ENCODE measurements at places on chromosomes 6 and 20. TPM values are rescaled to one million over a fixed set of nuclear protein-coding genes. Genes with fewer than 3 reads are reported as not detected.

- DNase-seq, result no peak
Observed at GRCh38 chr6:138882369-138883017, 86.6 kb downstream of the ECT2L start.

ALDH8A1 gene
- total RNA-seq, result 1.2 TPM

GRCh38 chr6:110158479-110158878 lies 21.0 kb downstream of the WASF1 start:
- no peak for DNase-seq

SIRPB1 gene
- 0.83 TPM for total RNA-seq

SLC22A7 gene
- not detected for total RNA-seq

SEC23B gene
- total RNA-seq, result 88.5 TPM

- no peak for DNase-seq
Observed at GRCh38 chr6:140340795-140341194, 966.3 kb upstream of the CITED2 start.

NR2E1 gene
- total RNA-seq, result not detected

BMP6 gene
- 0.09 TPM for total RNA-seq

CDH26 gene
- 1.0 TPM for total RNA-seq

L3MBTL1 gene
- total RNA-seq, result 7.3 TPM

GRCh38 chr20:63785691-63786131 lies 45.4 kb downstream of the ZBTB46 start:
- no peak for DNase-seq

GPSM3 gene
- total RNA-seq, result 68.7 TPM

DNA sequence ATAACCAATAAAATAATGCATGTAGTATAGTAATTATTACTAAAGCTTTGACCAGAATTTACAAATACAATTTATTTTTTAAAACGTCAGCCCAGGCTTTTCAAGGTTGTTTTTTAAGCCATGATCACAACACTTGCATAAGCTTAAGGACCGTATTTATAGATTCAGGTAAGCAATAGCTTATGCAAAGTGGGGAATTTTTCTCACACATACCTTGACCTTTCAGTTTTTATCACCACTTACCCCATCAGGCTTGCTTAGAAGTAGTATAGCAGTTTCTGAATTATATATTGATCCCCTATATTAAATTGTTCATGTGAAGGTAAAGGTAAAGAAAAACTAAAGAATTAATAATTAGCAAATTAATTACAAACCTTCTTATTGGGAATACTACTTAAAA lies 232.3 kb upstream of the FKBP1C start:
- no peak for DNase-seq

PSORS1C2 gene
- not detected for total RNA-seq

DNA sequence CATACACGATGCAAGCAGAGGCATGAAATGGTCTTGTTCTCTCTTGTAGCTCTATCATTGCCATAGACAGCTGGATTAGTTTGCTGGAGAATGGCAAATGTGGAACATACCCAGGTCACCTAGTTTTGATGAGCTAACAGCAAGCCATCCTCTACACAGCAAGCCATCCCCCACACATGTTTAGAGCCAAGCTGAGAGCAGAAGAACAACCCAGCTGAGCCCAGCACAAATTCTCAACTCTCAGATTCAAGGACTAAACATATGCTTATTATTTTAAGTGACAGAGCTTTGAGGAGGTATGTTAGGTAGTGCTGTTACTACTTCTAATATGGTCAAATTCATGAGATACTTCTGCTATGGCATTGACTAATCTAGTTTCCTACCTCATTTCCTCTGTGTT lies 230.3 kb downstream of the OTOR start:
- no peak for DNase-seq

HAO1 gene
- total RNA-seq, result not detected

DNA sequence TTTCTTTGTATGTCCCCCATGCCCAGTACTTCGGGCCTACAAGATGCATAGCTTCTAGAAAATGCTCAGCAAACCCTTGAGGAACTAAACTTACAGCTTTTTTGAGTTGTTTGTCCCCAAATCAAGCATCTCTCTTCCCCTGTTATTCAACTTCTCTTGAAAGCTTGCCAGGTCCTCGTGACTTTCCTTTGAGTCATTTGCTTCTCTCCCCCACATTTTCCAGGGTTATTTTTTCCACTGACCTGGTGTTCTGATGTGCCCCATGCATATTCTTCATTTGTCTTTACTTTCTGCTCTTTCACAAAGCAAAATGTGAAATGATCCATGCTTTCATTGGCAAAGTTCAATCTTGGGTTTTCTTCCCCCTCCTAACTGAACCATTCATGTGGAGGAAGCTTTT lies 204.8 kb downstream of the TFAP2A start:
- DNase-seq, result no peak

- DNase-seq, result no peak
Observed at GRCh38 chr20:16459019-16459700, 114.1 kb downstream of the KIF16B start.

- DNase-seq, result no peak
Observed at GRCh38 chr6:169310983-169311382, 57.3 kb upstream of the THBS2 start.

GRCh38 chr6:64034910-64035655 lies 399.5 kb downstream of the PHF3 start:
- DNase-seq, result no peak

DNA sequence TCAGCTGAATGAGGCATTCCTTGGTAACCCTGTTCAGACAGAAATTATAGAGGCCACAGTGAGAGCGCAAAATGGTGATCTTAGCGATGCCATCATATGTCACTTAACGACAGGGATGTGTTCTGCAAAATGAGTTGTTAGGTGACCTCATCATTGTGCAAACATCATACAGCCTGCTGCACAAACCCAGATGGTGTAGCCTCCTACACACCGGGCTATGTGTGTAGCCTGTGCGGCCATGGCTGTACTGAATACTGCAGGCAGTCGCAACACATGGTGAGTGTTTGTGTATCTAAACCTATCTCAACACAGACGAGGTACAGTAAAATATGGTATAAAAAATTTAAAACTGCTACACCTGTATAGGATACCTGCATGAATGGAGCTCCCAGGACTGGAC lies 234.1 kb upstream of the PMEPA1 start:
- DNase-seq, result no peak

GRCh38 chr6:14231501-14232280 lies 114.1 kb downstream of the CD83 start:
- peak; percentile 31 for DNase-seq

GRCh38 chr6:37538107-37538506 lies 38.4 kb upstream of the CCDC167 start:
- DNase-seq, result no peak

GRCh38 chr6:151103266-151103665 lies 136.5 kb upstream of the AKAP12 start:
- no peak for DNase-seq

GRCh38 chr6:128117916-128118315 lies 217.1 kb upstream of the THEMIS start:
- no peak for DNase-seq

DNA sequence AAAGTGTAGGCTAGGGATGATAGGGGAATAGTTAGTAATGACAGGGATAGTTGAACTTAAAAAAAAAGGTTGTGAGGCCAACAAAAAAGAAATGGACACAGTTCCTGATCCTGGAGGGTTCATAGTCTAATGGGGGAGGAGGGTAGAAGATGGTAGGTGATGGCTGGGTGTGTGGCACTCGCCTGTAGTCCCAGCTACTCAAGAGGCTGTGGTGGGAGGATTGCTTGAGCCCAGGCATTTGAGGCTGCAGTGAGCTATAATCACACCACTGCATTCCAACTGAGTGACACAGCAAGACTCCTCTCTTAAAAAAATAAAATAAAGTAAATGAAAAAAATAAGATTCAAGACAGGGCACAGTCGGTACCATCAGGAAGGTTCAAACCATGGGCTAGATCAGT lies 2.4 kb upstream of the MICB start:
- no peak for DNase-seq

DNA sequence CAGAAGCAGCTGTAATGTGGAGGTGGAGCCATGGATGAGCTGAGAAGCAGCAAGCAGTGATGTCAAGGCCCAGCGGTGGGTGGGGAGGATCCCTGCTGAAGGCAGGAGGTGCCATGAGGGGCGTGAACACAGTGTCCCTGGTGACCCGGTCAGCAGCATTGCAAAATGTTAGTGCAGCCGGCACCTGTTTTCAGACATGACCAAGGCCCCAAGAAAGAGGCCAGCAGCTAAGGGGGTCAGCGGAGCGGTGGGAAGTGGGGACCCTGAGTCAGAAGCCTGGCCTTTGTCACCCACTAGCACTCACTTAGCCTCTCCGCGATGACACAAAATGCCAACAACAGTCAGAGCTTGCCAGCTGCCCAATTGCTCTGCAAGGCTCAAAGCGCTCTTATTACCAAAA lies 51.9 kb downstream of the TMEM242 start:
- no peak for DNase-seq

- DNase-seq, result no peak
Observed at GRCh38 chr6:44742828-44743372, 355.4 kb downstream of the CDC5L start.

- DNase-seq, result no peak
Observed at GRCh38 chr6:15331143-15331542, 85.3 kb downstream of the JARID2 start.

- DNase-seq, result no peak
Observed at GRCh38 chr6:139519097-139519496, 144.6 kb upstream of the CITED2 start.

PAX1 gene
- not detected for total RNA-seq

- no peak for DNase-seq
Observed at GRCh38 chr6:47434372-47435253, 43.0 kb upstream of the CD2AP start.

DNA sequence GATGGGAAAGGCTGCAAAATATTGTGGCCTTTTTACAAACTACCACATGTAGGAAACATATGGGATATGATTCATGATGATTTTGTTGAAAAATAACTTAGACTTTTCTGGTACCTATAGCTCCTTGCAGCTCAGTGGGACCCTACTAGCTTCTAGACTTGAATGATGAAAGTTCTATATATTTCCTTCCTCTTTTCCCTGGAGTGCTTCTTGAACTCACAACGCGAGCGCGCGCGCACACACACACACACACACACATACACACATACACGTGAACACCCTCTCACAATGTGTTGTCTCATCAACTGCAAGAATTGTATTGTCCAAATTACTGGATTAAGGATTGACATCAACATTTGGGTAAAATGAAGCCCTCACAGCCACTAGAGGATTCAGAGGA lies 61.9 kb downstream of the TOX2 start:
- no peak for DNase-seq

PTGIS gene
- 1.6 TPM for total RNA-seq

- no peak for DNase-seq
Observed at GRCh38 chr6:38860041-38860440, 144.9 kb downstream of the DNAH8 start.

GRCh38 chr6:13767121-13767808 lies 47.1 kb downstream of the MCUR1 start:
- DNase-seq, result peak; percentile 72

DNA sequence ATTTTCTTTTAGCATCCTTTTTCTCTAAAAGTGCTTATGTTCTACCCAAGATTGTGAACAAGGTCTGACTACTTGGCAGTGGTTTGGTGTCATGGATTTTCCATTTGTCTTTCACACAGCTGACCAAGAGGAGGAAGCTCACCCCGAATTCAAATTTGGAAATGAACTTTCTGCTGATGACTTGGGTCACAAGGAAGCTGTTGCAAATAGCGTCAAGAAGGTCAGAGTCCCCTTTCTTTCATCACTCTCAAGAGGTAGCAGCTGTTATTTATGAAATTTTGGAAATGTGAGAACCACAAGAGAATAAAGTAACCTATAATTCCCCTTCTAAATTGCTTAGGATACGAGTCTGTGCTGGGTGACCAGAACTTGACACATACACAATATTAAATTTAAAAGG lies 113.0 kb upstream of the LAMP5 start:
- no peak for DNase-seq

DNA sequence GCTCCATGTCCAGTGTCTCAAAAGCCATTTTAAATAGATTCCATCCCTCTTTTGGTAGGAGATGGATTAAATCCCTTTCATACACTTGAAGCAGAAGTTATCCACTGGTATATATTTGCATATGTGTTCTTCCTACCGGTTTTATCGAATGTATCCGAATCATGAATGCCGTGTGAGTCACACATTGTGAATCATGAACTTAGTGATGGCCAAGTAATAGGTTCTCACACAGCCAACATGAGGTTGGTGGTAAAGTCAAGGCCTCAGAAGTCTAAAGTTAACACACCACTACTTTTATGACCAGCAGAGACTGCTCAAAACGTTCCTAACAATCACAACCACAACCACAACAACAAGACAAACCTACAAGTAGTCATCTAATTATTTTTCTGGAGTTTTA lies 345.5 kb downstream of the THBS2 start:
- DNase-seq, result no peak

- DNase-seq, result no peak
Observed at GRCh38 chr6:85191656-85192055, 258.2 kb upstream of the NT5E start.

- DNase-seq, result no peak
Observed at GRCh38 chr6:148987982-148988381, 241.2 kb downstream of the UST start.

- DNase-seq, result no peak
Observed at GRCh38 chr6:43416935-43417334, 10.4 kb upstream of the ABCC10 start.

DNA sequence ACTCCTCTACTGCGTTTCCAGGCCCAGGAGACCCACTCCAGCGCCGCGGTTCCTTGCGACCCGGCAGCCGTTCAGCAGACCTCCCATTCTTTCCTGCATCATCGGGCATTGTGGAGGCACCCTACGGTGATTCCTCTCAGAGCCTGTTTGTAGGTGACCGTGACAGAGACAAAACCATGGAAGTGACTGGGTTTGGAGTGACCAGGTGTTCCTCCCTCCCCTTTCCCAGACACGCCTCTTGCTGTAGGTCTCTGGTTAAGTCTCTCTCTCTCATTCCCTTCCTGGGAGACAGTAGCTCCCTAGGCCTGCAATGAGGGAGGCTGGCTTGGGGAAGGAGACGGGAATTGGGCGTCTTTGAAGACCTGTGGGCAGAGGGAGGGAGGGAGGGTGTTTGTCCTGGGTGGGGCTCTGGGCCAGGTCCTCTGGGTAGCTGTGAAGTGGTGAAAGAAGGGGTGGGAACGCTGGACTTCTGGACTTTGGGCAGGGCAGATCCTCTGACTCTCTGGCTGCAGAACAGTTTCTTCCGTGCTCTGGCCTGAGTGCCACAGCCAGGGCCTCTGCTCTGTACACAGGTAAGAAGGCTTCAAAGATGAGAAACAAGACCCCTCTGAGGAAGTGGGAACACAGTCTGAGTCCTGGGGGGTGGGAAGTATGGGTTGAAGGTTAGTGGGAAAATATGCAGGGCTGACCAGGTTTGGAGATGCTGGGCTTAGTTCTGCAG lies 763 bp downstream of the KLC4 start:
- no peak for DNase-seq

DNA sequence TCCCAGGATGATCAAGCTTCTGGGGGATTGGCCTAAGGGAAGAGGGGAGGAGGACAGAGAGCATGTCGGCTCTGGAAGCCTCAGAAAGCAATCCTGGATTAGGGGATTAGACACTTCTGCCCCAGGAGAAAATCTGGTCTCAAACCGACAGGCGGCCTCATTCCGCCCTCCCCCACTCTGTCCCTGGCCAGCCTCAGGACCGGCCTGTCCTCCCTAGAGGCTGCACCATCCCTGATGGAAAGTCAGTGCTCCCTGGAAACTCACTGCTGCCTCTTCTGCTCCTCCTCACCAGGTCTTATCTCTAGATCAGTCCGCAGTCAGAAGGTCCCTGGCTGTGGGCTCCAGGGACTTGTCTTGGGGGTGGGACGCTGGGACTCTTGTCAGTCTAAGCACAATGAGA lies 905 bp upstream of the SLC12A5 start:
- no peak for DNase-seq

All from activated CD8-positive, alpha-beta T cell treated with anti-CD3 and anti-CD28 coated beads for 36 hours (primary cell).